ENCODE measurements at places on chromosomes 7 and 10.
A peak's percentile ranks its signal among the peaks of the same experiment; 100 is the strongest.

- DNase-seq: no peak
Measured at GRCh38 chr10:77879710-77880109, 46.8 kb downstream of the DLG5 start.

- DNase-seq: peak; percentile 27
Measured at GRCh38 chr7:127347567-127348246, 44.8 kb downstream of the ZNF800 start.

DNA sequence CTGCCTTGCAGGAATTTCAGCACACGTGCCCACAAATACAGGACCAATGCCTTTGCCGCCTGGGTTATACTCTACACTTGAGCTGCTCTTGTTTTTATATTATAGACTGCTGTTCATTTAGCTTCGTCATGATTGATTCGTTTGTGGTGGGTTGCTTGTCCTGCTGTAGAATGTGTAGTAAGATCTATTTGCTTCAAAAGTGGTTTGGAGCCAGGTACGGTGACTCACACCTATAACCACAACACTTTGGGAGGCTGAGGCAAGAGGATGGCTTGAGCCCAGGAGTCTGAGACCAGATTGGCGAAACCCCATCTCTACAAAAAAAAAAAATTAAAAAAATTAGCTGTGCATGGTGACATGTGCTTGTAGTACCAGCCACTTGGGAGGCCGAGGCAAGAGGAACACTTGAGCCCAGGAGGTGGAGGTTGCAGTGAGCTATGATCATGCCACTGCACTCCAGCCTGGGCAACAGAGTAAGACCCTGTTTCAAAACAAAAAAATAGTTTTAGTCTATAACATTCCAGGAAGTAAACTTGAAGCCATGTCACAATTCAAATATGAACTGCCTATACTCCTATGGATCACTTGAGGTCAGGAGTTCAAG lies 9.0 kb upstream of the RHBDD2 start:
- DNase-seq: no peak

- no peak for DNase-seq
Measured at GRCh38 chr7:90276033-90276728, 31.2 kb downstream of the CFAP69 start.

- no peak for DNase-seq
Measured at GRCh38 chr10:74624501-74624900, 201.9 kb upstream of the KAT6B start.

- no peak for DNase-seq
Measured at GRCh38 chr10:48527756-48528155, 77.1 kb downstream of the ARHGAP22 start.

DNA sequence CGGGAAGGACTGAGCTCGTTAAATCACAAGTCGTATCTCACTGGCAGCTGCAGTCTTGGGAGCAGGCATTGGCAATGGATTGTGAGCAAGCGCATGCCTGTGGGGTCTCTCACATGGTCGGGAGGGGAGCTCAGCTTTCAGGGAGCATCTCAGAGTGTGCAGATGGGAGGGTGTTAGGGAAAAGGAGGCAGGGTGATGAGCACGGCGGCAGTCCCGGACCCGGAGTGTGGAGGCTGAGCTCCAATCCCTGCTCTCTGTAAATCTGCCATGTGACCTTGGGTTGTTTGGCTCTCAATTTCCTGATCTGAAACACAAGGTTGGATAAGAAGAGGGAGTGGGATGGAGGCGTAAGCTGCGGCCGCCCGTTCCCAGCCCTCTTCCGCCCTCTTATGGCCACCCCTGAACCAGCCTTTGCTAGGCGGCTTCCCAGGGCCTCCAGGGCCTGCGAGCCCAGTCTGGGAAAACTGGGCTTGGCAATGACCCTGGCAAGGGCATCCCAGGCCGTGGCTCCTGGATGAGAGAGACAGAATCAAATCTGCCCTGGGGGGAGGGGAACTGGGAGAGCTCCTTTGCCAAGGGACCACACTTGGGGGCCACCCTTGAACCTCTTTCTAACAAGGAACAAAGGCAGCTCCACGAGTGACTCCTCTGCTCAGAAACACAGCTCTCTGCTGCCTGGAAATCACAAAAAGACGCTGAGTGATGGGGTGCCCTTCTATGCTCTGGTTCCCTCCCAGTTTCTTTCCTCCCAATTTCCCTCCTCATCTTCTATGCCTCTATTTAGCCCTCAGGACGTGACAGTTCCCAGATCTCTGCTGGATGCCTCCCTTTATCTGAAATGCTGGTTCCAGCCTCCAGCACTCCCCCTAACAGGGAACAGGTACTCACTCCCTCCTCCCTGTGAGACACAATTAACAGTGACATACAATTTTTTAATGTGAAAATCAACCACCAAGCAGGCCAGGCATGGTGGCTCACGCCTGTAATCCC lies 41.7 kb upstream of the LOXL4 start:
- DNase-seq: no peak

GRCh38 chr10:82353381-82353780 lies 478.4 kb downstream of the NRG3 start:
- DNase-seq: no peak

DNA sequence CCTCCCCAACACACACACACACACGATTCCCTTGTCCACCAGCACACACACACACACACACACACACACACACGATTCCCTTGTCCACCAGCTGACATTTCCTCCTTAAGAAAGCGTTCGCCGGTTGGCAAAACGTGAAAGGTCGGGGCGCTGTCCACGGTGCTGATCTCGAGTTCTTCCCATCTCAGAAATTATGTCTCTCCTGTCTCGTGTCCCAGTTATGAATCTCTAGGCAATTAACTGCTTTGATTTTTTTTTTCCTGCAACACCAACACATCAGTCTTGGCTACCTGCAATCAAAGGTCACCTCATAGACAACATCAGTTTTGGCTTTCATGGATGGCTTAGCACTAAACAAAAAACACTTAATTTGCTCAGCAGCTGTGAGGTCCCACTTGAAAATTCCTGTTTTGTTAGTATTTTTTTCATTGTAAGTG lies 1.9 kb downstream of the INA start:
- no peak for DNase-seq

DNA sequence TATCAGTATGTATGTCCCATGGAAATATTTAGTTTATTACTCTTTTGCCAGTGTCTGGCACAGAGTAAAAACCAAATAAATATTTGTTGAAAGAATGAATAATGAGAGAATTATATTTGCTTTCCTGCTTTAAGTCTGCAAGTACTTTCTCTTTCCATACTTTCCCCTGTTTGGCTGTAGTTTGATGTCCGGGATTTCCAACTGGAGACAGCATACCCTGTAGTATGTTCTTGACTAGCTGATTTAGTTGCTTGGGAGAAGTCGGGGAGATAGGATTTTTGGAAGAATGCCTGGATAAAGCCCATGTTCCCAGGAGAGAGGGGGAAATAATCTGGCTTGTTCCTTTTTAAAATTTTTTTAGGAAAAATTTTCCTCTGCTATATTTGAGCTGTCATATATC lies 516.1 kb downstream of the CCSER2 start:
- no peak for DNase-seq

DNA sequence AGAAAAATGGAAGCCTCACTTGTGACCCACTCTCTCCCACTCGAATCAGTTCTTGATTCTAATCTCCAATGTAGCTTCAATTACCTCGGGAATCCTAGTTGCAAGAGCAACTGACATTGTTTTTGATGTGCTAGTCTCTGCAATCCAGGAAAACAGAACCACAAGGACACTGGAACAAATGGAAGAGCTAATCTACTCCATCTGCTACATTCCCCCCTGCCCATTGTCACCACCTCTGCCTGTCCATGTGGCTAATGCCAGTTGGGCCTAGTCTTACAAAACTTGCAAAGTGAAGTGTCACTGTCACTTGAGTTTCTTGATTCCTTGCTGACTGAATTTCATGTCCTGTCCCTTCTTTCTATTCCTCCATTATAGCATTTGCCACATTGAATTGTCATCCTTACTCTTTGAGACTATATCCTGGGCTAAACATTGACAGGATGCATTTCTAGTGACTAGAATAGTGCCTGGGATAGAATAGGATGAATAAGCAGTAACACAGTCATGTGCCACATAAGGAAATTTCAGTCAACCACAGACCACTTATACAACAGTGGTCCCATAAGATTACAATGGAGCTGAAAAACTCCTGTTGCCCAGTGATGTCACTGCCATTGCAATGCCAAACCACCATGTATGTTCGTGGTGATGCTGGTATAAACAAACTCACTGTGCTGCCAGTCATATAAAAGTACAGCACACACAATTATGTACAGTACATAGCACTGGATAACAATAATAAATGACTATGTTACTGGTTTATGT lies 13.5 kb downstream of the GCC1 start:
- no peak for DNase-seq

DNA sequence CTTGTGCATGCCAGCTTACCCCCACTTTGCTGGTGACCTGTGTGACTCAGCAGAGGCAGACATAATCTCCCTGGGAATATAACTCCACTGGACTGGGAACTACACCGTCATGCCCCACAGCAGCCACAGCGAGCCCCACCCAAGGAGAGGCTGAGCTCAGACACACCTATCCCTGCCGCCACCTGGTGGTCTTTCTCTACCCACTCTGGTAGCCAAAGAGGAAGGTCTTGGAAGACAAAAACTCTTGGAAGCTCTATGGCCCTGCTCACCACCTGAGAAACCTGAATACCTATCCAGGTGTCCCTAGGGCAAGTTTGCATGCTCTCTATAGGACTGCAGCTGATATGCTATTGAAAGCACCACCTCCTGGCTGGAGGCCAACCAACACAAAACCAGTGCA lies 48.1 kb downstream of the MYO3A start:
- no peak for DNase-seq

DNA sequence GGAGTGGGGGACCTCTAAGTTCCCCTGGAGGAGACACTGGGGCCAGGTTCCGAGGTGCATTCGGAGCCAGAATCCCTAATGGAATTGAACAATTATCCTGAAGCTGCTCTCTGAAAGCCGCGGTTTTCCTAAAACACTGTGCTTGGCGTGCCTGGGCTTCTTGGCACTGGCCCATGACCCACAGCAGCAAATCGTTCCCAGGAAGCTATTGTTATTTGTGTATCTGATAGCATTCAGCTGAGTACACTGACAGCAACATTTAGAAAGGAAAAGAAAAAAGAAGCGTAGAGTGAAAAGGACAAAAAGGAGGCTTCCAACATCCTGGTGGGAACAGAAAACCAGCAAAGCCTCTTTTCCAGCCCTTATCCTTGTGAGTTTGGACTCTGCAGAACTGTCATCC lies 339.8 kb downstream of the FRMD4A start:
- DNase-seq: no peak

- DNase-seq: no peak
Measured at GRCh38 chr7:14085901-14086300, 96.4 kb upstream of the ETV1 start.

GRCh38 chr7:105790996-105791395 lies 85.4 kb downstream of the ATXN7L1 start:
- DNase-seq: no peak

GRCh38 chr10:66931340-66931948 lies 5.6 kb downstream of the LRRTM3 start:
- peak; percentile 60 for DNase-seq

DNA sequence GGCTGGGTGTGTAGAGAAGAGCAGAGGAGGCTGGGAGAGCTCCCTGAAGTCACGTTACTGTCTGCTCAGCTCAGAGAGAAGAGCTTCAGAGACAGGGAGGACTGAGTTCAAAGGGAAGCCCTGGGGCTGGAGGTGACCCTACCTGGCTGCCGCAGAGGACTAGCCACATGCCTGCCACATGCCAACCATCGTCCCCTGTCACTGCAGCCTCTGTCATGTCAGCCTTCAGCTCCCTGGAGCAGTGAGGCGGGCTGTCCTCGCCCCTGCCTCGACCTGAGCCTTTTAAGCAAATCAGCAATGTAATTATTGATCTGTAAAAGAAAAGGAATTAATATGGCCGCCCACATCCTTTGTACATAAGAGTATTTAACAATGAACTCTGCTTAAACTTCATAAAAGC lies 89.3 kb upstream of the RET start:
- no peak for DNase-seq

Data from iPS DF 6.9 (cell line).